ENCODE measurements at places on chromosomes 7 and 10.

DNA sequence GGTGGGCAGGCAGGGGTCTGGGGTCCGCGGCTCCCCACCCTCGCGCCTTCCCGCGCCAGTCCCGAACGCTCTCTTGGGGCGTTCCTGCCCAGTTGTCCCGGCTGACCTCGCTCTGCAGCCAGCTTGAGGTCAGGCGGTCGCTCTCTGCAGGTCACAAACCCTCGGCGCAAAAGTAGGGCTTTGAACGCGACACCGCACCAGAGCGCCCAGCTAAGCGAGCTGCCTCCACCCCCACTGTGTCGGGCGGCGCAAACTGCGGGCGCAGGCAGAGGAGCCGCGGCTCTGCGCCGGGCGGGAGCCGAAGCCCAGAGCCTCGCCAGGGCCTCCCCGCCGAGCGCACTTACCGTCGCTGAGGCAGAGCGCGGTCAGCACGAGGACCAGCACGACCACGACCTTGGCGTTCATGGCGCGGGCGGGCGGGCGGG lies 284 bp downstream of the CXCL12 start:
- DNase-seq, result no peak

DNA sequence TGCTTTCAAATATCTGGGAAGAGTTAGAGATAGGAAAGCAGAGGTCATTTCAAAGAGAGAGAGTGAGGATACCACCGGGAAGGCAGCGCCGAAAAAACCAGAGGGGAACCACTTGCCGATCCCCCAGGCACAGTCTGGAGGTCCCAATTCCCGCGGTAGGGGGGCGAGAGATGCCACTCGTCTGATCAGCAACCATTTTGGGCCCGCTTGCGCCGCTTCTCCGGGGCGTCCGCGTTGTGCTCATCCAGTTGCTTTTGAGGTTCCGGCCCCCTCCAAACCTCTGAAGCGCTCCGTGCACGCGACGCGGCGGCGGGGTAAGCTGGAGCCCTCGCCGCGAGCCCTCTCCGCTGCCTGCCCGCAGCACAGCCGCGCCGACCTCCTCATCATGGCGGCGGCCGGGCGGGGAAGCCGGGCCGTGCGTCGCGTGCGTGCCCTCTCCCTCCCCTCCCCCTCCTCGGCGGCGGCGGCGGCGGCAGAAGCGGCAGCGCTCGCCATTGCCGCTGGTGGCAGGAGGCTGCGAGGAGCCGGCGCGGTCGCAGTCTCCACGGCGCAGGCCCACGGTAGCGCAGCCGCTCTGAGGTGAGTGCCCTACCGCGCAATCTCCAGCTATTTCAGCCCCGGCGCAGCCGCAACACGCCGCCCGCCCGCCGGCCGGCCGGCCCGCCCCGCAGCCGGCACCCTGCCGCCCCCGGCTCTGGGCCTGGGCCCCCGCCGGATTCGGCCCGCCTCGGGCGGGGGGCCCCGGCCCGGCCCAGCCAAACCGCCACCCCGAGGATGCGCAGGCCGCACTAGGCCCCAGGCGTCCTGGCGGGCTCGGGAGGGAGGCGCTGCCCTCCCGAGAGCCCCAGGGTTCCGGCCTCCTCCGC lies at the start of gene NRF1:
NRF1 (plus strand) TSS at position 475 of the 866 bp plus-strand sequence. CDS start 45,632 bp downstream, outside the sequence.
- peak; percentile 87 for DNase-seq

GRCh38 chr7:73980206-73980605 lies 47.8 kb upstream of the ELN start:
- no peak for DNase-seq

- DNase-seq, result no peak
These were observed 105.3 kb downstream of the BMS1 start for GRCh38 chr10:42887734-42888503.

DNA sequence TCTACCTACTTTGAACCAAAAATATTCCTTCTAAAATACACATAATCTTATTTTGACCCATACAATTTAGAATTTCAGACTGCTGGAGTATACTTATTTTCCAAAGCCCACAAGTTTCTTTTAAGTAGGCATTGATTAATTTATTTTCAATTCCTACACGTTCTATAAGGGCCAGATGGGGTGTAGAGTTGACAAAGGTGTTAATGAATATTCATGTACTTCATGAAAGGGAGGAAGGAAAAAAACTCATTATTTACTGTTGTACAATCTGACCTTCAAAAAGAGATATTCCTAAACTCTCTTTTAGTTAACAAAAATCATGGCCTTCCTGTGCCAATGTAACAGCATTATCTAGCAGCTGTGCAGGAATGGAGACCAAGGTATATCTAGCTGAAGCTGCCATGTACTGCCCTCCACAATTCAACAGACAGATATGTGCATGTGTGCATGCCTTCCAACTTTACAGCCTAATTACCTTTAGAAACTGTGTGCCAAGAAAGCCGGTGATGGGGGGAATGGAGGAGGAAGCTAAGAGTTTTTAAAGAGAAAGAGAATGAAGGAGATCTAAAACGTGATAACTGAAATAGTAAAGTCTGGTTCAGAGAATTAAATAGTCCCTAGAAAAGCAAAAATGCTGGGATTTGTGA lies 108.9 kb downstream of the UPF2 start:
- no peak for DNase-seq

GRCh38 chr7:84204655-84205054 lies 10.1 kb upstream of the SEMA3A start:
- DNase-seq, result no peak

- no peak for DNase-seq
These were observed 33.3 kb downstream of the CASP7 start for GRCh38 chr10:113712755-113713639.

DNA sequence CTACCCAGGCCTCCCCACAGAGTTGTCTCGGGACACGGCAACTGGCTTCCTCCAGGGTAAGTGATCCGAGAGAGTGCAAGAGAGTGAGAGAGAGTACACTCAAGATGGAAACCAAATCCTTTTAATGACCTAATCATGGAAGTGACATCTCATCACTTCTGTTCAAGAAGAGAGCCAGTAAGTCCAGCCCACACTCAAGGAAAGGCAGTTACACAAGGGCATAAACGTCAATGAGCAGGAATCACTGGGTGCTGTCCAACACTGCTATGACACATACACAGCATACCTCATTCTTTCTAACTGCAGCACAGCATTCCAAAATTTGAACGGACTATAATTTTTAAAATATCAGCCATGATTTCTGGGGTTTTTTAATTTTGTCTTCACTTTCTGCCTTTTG lies 29.3 kb upstream of the OSBPL3 start:
- DNase-seq, result no peak

DNA sequence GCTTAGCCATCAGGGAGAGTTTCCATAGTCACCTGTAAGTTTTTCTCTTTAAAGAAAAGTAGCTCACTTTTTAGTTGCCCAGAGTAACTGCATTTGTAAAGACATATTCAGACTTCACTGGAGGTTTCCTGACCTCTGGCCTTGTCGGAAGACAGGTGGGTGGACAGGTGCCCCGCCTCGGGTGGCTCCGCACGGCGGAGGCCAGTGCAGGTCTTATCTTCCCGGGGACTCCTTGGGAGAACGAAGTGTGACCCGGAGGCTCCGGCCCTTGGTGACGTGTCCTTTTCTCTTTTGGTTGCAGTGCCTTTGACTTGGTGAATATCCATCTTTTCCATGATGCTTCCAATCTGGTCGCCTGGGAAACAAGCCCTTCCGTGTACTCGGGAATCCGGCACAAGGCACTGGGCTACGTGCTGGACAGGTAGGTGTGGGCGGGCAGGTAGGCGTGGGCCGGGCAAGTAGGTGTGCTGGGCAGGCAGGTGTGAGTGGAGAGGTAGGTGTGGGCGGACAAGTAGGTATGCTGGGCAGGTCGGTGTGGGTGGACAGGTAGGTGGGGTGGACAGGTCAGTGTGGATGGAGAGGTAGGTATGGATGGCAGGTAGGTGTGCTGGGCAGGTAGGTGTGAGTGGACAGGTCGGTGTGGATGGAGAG lies 75.8 kb downstream of the NKX6-2 start:
- DNase-seq, result no peak

- no peak for DNase-seq
These were observed 520.5 kb downstream of the HTR7 start for GRCh38 chr10:90337316-90337715.

DNA sequence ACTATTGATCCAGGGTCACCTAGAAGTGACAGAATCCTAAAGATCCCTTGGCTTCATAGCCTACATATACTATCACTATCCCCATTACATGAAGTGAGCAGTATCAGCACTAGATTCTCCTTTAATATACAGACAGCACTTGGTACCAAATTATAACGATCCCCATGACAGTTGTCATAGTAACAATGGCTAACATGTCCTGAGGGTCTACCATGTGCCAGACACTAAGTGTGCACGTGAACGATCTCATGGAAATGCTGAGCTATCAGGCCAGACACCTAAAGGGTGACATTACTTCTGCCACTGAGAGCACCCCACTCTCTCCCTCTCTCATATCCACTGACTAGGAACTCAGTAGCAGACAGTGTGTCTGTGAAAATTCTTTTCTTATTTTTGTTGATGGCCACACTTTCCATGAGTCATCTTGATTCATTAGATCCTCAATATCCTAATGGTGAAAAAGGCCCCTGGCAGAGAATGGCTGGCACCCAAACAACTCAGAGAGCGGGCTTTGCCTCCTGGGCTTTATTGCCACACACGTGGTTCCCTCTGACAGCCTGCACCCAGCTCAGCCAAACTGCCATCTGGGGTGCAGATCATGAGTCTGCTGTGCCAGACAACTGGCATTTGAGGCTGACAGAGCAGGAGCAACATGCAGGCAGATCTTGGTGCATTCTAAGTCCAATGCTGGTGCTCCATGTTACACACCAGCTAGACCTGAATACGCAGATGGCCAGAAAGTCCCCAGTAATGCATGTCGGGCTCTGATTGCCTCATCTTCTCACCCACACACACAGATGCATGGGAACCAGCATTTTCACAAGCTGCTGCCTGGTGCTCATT lies 176.3 kb downstream of the DGKI start:
- no peak for DNase-seq

- no peak for DNase-seq
These were observed 36.5 kb upstream of the SVIL start for GRCh38 chr10:29671228-29671780.

- no peak for DNase-seq
These were observed 243.5 kb upstream of the ZNF32 start for GRCh38 chr10:43892062-43892770.

DNA sequence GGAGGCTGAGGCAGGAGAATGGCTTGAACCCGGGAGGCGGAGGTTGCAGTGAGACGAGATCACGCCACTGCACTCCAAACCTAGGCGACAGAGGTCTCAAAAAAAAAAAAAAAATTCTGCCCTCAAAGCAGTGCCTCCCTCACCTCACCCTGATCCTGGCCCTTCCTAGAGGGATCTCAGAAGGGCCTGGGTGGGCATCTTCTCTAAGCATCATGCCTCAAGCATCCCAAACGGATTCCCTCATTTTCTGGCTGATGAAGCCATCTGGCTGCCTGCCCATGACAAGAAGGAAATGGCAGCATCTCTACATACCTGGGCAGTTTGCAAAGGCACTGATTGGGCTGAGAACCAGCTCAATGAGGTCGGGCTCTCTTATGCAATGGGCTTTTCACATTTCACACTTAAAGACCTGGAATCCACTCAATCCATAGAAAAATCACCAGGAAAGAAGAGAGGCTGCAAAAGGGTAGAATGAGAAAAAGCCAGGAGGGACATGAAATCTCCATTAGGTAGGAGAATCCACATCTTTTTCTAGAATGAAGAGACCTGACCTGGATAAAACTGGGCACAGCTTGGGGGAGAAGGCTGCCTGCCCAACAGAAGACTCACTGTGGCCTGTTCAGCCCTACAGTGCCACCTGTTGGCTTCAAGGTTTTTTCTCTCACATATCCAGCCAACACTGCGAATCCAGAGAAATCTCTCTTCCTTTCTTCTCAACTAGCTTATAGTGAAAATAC lies 48.1 kb downstream of the PDLIM1 start:
- DNase-seq, result no peak

GRCh38 chr7:90961037-90961725 lies 303.1 kb upstream of the FZD1 start:
- DNase-seq, result no peak

- DNase-seq, result no peak
These were observed 10.7 kb downstream of the MTPN start for GRCh38 chr7:135966341-135967043.
